ENCODE measurements at places on chromosomes 13 and 19.
A peak's percentile ranks its signal among the peaks of the same experiment; 100 is the strongest.

GRCh38 chr19:15294561-15294990 is 37.8 kb downstream of the BRD4 start:
- no peak for DNase-seq

- DNase-seq = no peak
These were observed 175.3 kb downstream of the ZIC5 start for GRCh38 chr13:99796175-99796819.

DNA sequence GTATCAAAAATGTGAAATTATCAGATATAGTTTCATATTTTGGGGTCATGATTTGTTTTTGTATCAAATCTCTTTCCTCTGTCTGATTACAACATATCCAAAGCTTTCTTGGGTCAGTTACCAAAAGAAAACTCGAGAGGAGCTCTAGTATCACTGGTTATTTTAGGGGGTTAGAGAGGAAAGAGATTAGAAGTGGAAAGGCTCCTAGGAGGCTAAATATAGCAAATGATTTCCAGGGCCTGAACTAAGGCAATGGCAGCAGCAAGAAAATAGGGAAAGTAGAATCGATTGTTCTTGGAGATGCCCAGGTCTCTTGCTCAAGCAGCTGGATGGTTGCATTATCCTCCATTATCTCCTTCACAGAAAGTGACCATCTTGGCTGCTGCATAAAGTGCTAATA is 72.9 kb downstream of the NHLRC3 start:
- DNase-seq = no peak

- peak; percentile 20 for DNase-seq
These were observed 579 bp downstream of the ZNF566 start for GRCh38 chr19:36488846-36489117.

GRCh38 chr13:111850458-111850857 is 216.5 kb upstream of the SOX1 start:
- no peak for DNase-seq

GRCh38 chr13:58884353-58885209 is 1253.0 kb downstream of the PCDH17 start:
- DNase-seq = no peak

- DNase-seq = no peak
These were observed 479.2 kb upstream of the NBEA start for GRCh38 chr13:34462843-34463242.

GRCh38 chr13:108575430-108575829 is 54.0 kb upstream of the MYO16 start:
- DNase-seq = no peak

- no peak for DNase-seq
These were observed 7.9 kb upstream of the STK24 start for GRCh38 chr13:98584668-98585397.

DNA sequence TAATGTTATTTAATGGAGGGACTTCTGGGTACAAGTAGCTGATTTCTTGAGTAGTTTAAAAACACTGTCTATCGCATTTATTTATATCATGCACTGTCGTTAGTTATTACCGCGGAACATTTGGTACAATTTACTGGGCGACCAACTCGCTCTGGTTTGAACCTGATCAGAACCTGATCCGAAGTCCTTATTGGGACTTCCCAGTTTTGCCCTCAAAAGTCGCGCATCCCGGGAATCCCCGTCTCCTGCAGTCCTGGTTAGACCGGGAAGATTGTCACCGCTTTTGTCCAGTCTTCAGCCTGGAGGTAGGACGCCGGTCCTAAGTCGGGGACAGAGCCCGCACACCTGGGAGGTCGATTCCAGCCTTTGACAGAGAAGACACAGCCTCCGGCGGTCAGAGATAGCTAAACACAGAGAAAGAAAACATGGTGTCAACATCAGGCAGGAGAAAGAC is 694 bp downstream of the CLN5 start:
- DNase-seq = peak; percentile 6

GRCh38 chr13:40580566-40581276 is 85.7 kb downstream of the FOXO1 start:
- no peak for DNase-seq

DNA sequence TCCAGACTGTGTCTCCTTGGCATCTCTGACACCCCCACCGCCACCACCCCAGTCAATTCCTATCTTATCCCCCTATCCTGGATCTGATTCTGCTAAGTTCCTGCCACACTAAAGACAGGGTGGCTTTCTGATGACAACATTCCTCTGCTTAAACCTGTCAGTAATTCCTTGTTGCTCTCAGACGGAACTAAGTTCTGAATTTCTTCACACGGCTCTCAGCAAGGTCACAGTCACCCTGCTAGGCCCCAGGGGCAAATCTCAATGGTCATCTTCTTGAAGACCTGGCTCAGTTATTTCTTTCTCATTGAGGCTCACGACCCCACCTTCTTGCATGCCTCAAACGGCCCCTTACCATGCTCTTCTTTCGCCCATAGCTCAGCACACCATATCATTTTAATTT is 7.6 kb downstream of the ALOX5AP start:
- no peak for DNase-seq

- no peak for DNase-seq
These were observed 93.6 kb upstream of the WASF3 start for GRCh38 chr13:26463848-26464247.

DNA sequence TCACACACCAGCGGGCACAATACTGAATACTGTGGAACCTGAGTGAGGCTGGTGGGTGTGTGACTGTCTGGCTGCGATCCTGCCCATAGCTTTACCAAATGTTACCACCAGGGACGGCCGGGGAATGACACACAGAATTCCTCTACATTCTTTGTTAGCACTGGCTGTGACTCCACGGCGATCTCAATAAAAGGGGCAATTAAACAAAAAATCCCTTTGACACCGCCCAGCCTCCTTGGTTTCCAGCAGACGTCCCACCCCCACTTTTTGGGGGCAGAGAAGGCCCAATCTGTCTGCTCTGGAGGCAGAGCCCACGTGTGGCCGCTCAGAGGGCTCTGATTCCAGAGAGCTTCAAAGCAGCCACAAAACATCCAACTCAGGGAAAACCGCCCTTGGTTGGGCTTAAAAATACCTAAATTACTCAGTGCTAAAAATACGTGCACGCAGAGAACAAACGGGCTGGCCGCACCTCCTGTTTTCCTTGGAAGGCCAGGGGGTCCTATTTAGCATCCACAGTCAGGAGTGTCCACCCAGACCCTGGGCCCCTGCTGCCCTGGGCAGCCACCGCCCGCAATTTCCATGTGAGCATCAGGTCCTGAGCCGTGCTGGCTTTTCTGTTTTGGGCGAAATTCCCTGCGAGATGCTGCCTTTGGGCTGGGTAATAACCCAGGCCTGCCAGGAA is 47.8 kb downstream of the GADD45B start:
- no peak for DNase-seq

DNA sequence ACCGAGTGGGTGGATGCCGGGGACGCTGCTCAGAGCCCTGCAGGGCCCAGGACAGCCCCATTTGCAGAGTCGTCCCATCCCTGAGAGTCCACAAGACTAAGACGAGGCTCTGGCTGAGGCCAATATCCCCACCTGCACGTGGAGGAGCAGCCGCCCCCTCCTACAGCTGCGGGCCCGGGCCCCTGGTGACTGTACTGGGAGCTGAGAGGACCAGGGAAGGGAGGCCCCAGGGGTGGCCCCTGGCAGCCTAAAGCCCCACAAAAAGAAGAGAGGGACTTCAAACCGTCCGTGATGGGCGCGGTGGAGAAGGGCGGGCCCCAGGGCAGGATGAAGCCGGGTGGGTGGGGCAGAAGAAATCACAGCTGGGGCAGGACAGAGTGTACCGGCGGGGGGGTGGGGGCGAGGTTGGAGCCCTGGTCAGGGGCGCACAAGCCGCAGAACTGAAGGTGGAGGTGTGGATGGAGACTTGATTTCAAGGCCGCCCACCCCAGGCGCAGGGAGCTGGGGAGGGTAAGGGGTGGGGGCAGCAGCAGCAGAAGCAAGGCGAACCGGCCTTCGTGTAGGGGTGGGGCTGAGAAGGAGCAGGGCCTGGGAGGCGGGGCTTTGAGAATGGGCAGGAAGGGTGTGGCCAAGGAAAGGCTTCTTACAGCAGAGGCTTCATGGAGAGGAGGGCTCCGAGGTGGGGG is 12.9 kb downstream of the CFD start:
- DNase-seq = peak; percentile 78

GRCh38 chr13:21065686-21066085 is 4.3 kb upstream of the LATS2 start:
- DNase-seq = no peak

GRCh38 chr13:88124142-88124541 is 453.0 kb downstream of the SLITRK5 start:
- DNase-seq = no peak

DNA sequence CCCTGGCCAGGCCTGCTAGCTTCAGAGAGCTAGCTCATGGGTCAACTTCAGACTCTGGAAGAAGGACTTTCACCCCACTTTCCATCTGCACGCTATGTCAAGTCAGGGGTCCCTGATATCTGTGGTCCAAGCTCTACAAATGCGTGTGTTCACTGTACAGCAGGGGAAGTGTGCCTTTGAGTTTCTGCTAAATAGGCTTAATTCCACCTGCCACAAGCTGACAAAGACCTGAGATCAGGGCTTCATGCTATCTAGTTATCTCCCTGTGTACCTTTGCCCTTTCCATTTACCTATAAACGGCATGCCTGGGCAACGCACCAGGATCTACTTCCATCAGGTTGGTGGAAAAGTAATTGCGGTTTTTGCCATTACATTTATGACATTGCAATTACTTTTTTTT is 10.7 kb upstream of the SULT2A1 start:
- no peak for DNase-seq

DNA sequence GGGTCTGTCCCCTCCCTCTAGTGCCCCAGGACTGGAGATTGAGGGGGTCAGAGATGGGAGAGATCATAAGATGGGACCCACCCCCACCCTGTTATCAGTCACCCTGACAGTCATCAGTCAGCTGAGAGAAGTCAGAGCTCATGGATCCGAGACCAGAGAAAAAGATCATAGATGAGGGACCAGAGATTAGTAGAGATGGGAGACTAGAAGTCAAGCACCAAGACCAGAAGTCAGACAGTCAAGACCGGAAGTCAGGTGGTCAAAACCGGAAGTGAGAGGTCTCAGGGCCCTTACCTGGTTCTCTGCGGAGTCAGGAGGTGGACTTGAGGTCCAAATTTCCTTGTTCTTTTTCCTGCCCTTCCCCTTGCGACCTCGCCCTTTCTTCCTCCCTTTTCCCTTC is 7.0 kb downstream of the COL5A3 start:
- no peak for DNase-seq

- no peak for DNase-seq
These were observed 486.1 kb upstream of the KLF12 start for GRCh38 chr13:74620308-74620707.

DNA sequence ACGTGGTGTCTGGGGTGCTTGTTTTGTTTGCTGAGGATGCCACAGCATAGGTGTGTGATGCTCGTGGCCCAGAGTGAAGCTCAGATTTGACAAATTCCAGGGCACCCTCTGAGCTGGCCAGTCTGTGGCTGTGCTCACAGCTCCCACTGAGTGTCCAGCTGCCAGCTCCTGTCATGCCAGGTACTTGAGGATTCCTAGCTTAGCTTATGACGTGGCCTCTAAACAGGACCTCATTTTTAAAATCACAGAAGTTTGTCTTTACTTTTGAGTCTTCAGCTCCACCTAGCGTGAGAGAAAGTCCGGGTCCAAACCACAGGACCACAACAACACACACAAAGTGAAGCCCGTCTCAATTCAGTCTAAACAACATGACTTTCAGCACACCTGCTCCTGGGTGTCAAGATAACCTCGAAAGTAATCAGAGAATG is 117.3 kb downstream of the RAB20 start:
- no peak for DNase-seq

DNA sequence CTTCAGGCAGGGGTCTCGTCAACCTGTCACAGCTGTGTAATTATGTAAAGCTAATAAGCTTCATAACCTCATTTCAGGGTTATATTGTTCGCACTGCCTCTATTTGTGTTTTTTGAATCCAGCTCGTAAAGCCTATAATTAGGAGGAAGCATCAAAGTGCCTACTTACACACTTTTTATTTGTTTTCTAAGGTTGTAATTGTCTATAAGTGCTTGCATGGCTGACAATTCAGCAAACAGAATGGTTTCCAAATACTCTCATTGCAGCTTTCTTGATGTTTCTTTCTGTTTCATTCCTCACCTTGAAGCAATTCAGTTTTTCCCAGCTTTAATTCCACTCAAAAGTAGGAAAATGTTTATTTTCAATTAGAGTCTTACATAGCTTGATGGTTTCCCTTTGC is 336.3 kb downstream of the HS6ST3 start:
- no peak for DNase-seq

- no peak for DNase-seq
These were observed 2.1 kb upstream of the LRP3 start for GRCh38 chr19:33192010-33192409.

- no peak for DNase-seq
These were observed 474.0 kb downstream of the FOXO1 start for GRCh38 chr13:40192452-40192851.

DNA sequence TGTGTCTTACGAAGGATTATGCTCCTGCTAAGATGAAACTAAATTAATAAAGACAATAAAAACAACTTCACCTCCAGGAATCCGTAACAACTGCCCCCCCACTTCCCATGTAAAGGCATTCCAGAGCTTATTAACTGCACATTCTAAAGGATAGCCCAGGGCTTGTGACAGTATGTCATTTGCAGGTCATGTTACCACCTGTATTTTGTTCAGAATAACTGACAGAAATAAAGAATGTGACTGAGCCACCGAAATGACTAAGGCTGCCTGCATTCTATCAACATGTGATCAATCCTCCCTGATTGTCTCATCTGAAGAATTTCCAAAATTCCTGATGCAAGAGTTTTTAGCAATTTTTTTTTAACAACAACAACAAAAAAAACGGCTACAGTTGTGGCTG is 117.2 kb downstream of the MIPEP start:
- no peak for DNase-seq

DNA sequence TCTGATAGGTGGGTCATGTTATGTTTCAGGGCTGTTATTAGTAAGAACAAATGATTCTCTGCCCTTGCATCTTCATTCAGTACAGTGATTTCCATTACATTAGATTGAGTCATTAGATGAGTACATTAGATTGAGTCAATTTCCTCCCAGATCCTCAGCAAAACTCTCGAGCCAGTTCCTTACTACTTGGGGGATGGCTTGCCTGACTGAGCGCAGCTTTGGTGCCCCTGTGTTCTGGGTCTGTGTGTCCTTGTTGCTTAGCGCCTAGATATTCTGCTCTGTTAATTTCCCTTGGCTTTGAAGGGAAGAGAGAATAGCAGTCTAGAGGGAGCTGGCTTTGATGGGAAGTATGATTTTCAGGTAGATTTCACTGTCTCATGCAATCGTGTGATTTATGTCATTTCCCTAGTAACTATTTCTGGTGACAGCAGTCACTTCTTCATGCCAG is 19.1 kb upstream of the SCEL start:
- no peak for DNase-seq

DNA sequence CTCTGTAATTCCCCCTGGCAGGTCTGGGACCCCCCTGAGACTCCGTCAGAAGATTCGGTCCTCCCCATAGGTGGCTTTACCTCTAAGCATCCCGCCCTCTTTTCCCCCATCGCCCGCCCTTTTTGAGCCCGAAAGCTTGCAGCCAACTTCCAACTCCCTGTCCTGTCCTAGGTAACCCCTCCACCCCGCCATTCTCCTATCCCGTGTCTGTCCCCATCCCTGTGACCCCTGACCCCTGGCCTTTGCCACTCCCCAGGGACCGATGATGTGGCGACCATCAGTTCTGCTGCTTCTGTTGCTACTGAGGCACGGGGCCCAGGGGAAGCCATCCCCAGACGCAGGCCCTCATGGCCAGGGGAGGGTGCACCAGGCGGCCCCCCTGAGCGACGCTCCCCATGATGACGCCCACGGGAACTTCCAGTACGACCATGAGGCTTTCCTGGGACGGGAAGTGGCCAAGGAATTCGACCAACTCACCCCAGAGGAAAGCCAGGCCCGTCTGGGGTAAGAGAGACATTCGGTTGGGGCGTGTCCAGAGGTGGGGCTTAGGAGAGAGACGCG is 488 bp downstream of the RCN3 start:
- no peak for DNase-seq

Data from activated T-cell treated with anti-CD3 and anti-CD28 coated beads for 1 hour (primary cell).